Large intestine (tissue), 12 donors: ENCODE measurements at places on chromosomes 1 and 21. TPM values are rescaled to one million over a fixed set of nuclear protein-coding genes. Genes with fewer than 3 reads are reported as not detected.

DNA sequence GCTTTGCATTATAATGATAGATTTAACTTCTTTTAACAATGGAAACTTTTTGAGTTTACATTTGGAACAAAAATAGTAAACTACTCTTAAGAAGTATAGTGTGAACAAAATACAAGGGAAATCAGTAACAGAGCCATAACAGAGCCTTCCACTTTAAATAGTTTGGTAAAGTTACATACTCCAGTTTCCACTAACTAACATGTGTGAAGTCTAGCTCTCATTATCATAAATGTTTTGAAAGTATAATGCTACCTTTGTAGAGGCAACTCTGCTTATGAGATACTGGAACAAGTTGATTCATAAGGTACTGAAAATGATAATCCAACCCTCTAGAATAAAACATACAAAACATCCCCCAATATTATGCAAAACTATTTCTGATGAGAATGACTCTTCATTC is 1155.1 kb upstream of the ADGRL2 start:
- DNase-seq: no peak

- peak; percentile 86 for DNase-seq
These were observed 61.0 kb upstream of the ATP1A1 start for GRCh38 chr1:116311756-116312680.

DNA sequence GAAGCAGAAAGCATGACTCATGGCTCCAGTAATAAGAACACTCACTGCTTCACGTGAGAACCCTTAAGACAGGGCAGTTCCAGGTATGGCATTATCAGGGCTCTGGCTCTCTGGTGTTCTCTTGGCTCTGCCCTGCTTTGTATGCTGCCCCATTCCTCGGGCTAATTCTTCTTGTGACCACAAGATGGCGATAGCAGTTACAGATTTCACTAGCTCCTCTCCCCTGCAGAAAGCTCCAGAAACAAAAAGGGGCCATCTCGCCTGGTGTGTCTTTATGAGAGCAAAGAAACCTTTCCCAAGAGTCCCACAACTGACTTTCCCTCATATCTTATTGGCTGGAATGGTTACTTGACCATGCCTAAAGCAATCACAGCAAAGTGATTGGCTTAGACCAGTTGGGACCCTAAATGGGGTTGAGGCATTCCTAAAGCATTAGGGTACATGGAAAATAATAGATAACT is 60.1 kb downstream of the F3 start:
- peak; percentile 70 for DNase-seq

GRCh38 chr1:18794051-18794450 is 65.4 kb downstream of the TAS1R2 start:
- no peak for DNase-seq

DNA sequence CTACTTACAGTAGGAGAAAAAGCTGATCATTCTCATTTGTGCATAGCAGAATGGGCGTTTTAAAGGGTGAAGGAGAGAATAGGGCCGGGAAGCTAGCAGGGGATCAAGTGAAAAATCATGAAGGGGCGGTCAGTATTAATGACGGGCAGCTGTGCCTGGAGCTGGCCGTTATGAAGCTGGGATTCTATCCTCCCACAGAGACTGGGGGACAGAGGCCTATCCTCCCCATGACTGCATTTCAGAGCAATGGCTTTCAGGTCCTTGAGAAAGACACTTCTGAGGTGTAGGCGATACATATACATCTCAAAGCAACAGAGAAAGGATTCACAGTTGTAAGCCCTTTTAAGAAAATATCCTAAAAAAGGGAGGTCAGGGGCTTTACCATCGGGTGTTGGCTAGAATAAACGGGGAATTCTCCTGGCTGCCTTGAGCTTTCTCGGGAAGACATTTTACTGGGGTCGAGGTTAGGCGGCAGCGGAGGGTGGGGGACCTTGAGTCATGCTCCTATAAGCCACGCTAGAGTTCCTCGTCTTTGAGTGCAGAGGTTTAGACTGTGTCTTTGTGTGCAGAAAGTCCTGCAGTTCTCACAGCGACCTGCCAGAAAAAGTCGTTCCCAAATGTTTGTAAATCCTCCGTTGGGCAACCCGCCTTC is 559 bp upstream of the MTARC2 start:
- no peak for DNase-seq

DNA sequence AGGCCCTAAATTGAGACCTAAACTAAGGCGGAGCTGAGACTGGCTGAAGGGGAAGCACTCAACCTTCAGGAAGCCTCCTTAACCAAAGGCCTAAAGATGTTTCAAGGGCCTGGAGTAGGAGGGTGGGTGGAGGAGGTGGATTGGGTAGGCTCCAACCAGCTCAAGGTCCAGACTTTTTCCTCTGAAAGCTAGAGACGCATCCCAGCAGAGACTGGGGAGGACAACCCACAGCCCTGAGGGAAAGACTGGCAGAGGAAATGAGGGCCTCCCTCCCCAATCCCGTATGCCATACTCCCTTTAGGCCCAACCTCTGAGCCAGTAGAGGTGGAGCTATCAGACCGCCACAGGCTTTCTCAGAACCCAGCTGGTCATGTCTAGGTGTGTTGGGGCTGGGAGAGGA is 1.1 kb downstream of the ECM1 start:
- no peak for DNase-seq

GRCh38 chr1:11377001-11377583 is 101.9 kb upstream of the DISP3 start:
- DNase-seq: no peak

- no peak for DNase-seq
These were observed 40.1 kb downstream of the SERTAD4 start for GRCh38 chr1:210272666-210273065.

DNA sequence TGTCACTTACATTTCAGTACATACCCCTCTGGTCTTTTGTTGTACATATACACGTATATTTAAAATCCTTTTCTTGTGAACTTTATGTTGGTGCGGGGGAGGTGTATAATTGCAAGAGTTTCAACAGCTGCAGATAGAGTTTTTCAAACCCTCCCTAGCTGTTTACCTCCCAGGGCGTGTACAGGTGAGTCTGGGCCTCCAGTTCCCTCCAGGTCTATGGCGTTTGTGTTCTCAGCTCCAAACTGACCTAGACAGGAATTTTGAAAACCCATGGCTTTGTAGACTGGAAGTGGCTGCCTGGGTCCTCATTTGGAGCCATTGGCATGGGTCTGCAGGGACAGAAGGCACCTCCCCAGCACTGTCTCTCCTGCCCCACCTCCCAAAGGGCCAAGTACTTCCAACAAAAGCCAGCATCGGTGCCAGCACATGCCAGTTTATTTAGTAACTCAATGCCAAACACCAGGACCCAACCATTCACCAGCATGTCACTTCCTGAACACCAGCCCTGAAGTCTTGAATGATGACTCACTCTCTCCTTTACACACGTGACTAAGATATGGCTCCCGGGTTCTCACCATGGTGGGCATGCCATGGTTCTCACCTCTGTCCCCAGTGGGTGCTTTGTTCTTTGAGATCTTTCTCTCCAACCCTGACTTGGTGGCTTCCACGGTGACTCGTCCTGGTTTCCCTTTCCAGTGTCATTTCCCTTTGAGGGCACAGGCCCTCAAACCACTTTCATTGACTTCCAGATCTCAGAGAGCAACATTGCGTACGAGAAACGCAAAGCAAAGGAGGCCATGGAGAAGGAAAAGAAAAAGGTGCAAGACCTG is 57.3 kb upstream of the EFHD2 start:
- DNase-seq: no peak

DNA sequence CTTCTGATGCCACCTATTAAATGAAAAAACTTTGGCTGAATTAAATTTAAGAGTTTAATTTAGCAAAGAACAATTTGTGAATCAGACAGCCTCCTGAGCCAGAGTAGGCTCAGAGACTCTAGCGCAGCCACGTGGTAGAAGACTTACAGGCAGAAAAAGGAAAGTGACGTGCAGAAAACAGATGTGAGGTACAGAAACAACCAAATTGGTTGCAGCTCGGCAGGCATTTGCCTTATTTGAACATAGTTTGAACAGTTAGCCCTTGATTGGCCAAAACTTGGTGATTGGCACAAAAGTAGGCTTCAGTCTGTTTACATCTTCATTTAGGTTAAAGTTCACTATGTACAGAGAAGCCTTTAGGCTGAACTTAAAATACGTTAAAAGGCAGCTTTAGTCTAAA is 22.9 kb downstream of the TCP10L start:
- no peak for DNase-seq

GRCh38 chr1:184621260-184621659 is 133.4 kb downstream of the EDEM3 start:
- DNase-seq: peak; percentile 14

- no peak for DNase-seq
These were observed 35.2 kb upstream of the PRDM15 start for GRCh38 chr21:41914358-41914757.

- DNase-seq: no peak
These were observed 24.6 kb downstream of the TBCE start for GRCh38 chr1:235391874-235392273.

GRCh38 chr1:200888349-200888838 is 6.3 kb upstream of the INAVA start:
- no peak for DNase-seq

DNA sequence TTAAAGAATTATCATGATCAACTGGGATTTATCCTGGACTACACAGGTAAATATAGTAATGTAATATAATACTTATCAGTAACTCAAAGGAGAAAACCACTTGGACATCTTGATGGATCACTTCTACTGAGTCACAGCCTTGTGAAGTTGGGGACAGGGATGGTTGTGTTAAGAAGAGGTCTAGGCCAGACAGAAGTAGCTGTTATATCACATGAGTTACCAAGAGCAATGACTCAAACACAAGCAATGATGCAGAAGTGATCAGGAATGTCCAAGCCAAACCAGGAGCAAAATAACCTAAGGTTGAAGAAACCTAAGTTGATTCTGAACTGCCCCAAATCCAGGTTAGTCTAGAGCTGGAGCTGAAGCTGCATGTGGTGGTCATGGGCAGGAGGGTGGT is 424.5 kb upstream of the DAB1 start:
- no peak for DNase-seq

DNA sequence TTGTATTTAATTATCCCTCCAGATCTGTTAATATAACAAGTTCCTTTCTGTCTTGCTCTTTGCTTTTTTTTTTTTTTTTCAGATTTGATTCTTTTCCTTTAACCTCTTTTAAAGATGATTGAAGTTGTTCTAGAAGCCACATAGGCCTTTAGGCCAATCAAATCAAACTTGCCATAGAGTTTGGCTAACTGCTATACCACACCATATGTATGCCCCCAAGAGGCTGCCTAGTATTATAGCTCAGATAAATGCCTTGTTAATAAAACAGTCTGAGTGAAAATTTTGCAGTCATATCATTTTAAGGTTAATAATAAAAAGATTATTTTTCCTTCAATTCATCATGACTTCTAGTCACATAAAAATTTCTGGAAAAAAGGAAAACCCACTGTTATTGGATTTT is 696.0 kb upstream of the CHRM3 start:
- no peak for DNase-seq

- no peak for DNase-seq
These were observed 59.6 kb downstream of the FMN2 start for GRCh38 chr1:240151136-240151735.

GRCh38 chr1:184698969-184699368 is 55.7 kb downstream of the EDEM3 start:
- DNase-seq: no peak

The KIF2C gene
- polyA plus RNA-seq: 10.9 TPM

The DNAJC6 gene
- polyA plus RNA-seq: 8.6 TPM

The GPR161 gene
- 7.7 TPM for polyA plus RNA-seq

The CA14 gene
- polyA plus RNA-seq: 0.81 TPM

The AMIGO1 gene
- polyA plus RNA-seq: 2.0 TPM

The GBP1 gene
- 39.3 TPM for polyA plus RNA-seq
